ENCODE measurements at places on chromosomes 2 and 18.

GRCh38 chr2:2325516-2325915 lies 5.6 kb downstream of the MYT1L start:
- DNase-seq, result no peak

DNA sequence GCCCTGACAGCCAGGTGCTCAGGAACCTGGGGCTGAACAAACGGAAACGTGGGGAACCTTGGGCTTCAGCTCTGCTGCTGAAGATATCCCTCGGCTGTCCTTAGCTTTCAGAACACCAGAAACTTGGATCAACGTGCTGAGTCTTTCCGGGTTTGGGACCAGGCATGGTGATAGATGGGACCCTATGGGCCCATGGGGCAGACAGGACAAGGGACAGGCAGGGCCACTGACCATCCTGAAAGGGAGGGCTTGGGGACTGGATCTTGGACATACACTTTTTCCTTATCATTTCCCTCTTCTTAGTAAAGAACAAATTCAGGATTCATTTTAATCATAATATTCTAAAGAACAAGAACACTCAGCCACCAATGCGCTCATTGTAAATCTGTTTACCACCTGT lies 16.3 kb upstream of the HES6 start:
- no peak for DNase-seq

- no peak for DNase-seq
These were observed 45.7 kb upstream of the ASPRV1 start for GRCh38 chr2:70007151-70007550.

- peak; percentile 2 for DNase-seq
These were observed 6.5 kb downstream of the CNDP1 start for GRCh38 chr18:74540652-74541421.

DNA sequence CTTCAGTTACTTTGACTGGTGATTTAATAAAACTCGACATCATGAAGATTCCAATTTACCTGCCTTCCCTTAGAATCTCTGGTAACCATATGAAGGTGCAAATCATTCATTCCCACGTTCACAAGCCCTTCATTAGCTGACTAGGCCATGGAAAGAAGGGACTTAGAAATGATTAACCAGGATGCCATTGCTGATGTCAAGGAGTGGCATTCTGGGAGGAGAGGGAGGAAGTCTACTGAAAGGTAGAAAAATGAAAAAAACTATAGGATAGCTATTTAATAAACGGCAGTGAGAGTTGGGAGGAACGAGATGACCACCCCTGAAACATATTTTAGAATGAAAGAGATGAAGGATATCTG lies 1.4 kb downstream of the ATIC start:
- no peak for DNase-seq

DNA sequence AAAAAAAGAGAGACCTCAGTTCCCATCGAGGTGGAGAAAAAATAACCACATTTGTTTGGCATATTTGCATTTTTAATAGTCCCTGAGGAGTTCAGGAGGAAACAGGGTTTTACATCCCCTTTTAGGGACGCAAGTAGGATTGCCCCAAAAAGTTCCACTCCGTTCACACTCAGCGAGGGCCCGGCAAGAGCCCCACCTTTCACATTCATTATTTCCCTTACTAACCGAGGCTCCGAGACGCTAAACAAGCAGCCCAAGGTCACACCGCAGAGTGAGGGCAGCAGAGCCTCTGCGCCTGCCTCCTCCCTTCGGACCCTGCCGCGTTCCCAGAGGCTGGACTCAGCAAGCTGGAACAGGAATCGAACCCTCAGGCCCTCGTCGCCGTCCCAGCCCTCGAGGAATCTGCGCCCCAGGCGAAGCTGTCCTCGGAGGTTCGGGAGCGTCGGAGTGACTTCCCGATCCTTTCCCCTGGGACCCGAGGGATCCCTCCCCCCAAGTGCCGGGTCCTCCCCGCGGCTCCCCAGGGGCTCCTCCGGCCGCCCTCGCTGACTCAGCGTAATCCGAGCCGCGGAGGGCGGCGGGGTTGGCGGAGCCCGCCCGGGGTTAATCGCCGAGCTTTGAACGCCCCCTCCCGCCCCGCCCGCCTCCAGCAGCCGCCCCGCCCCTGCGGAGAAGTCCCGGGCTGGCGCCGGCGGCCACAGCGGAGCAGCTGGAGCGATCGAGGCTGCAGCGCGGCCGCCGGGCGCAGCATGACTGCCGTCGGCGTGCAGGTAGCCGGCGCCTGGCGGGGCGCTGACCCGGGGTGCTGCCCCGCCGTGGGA lies at the start of gene TMEM37:
Gene TMEM37 (plus strand): TSS at position 700 of the 821 bp plus-strand sequence. CDS start 50 bp downstream, at position 750.
- DNase-seq, result peak; percentile 94

DNA sequence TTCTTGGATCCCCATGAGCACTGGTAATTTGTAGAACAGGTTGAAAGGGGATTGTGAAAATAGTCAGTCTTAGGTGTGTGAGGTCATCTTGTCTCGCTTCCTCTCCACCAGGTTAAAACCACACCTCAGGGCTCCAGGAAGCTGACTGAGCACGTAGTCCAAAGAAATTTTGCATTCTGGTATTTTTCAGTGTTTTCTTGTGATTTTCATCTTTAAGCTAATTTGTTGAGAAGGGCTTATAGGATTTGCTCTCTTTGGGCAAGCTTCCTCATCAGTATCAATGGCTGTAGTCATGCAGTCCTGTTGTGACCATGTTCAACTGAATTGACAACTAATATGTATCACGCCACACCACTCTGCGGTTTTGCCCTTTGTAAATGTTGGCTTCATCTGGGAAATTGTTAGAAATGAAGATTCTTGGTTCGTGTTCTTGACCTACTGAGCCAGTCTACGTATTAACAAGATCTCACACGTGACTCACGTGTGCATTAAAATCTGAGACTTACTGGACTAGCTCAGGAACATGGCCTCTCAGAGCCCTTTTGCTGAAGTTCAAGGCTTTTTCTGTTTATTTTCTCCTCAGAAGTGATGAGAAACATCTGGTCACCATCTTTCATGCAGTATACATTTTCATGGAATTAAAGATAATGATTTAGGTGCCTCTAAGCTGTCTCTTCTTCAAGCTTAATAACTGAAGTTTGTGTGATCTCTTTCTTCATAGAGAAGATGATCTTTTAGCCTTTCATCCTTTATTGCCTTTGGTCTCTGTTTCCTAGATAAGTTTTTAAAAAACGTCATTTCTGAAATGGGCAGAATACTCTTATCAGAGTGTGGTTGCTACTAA lies 32.8 kb downstream of the FMNL2 start:
- DNase-seq, result no peak

DNA sequence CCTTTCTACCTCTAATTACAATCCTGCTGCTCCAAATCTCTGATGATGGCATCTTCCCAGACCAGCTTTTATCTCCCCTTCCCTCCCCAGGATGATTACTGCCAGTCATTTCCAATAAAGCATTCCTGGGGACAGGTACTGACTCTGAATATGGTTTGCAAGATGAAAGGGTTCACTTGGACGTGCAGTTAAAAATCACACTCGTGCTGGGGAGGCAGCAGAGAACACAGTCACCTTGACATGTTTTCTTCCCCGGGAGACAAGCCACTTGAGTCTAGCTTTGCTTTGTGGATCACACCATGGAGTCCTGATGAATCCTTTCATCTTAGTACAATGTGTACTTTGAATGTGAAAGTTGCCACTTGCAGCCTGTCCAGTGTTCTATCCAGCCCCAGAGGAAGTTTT lies 175.0 kb downstream of the ALPK2 start:
- DNase-seq, result no peak

DNA sequence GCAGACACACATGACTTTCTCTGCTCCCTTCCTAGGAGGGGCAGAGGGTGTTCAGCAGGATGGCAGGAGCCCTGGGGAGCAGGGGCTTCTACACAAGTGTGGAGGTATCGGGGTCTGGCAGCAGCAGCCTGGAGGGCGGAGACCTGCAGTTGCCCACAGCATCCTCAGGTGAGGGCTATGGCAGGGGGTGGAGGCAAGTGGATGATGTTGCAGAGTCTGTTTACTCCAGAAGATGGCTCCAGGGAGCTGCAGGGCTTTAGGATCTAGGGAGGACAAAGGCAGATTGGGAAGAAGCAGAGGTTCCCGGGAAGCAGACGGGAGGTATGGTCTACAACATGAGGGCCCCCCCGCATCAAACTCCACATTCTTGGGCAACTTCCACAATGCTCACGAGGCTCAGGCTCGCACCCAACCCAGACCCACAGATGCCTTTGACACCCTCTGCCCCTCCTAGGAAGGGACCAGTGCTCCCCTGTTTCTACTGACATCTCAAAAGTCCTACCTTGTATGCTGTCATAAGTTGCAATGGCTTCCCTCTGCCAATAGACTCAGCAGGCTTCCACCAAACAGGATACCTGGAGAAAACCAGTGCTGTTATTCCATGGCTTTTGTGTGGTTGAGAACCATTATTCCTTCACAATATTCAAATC lies 12.0 kb upstream of the ATP6V1C2 start:
- DNase-seq, result peak; percentile 65

GRCh38 chr2:9484533-9484932 lies 10.2 kb downstream of the IAH1 start:
- no peak for DNase-seq

DNA sequence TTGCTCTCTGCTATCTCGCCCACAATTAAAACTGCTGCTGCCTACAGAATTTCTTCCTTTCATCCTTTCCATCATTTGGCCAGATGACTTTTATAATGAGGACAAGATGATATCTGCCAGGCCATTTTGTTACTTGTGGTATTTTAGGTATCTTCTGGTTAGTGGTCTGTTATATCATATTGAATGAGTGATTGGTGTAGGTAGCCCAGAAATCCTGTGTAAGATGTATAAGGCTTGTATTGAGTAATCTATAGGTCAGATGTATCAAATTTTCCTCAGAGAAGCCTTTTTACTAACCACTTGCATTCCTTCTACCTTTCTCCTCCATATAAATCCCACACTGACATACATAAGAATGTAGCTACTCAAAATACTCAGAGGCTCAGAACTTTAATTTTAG lies 118.3 kb downstream of the UBR3 start:
- DNase-seq, result no peak

DNA sequence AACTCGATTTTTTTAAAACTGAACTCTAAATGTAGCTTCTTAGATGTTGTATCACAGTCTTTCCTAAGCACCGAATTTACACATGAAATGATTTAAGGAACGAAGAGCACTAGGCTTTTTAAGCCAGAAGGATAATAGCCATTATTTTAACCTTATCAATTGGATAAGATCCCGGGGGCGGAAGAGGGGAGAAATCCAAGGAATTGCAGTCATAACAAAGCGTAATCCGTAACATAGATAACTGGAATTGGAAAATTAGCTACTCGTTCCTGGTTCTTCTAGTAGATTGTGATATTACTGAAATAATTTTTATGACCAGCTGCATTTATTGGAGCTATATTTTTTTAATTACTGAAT lies 988 bp upstream of the KANSL1L start:
- no peak for DNase-seq

DNA sequence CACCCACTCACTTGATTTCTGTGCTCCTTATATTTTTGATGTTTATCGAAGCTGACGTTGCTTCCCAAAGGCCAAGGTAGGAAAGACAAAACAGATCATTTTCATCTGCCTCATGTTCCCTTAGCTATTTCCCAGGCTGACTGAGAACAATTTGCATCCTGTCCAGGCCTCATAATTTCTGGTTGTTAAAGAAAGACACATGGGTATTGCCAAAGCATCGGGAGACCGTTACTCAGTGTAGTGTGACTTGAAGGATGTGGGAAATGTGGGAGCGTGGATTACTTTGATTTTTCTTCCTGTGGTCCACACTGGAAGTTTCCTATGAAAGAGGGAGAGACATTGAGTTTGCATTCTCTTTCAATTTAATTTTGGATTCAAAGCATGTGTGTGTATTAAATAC lies 204.6 kb downstream of the TRIB2 start:
- no peak for DNase-seq

DNA sequence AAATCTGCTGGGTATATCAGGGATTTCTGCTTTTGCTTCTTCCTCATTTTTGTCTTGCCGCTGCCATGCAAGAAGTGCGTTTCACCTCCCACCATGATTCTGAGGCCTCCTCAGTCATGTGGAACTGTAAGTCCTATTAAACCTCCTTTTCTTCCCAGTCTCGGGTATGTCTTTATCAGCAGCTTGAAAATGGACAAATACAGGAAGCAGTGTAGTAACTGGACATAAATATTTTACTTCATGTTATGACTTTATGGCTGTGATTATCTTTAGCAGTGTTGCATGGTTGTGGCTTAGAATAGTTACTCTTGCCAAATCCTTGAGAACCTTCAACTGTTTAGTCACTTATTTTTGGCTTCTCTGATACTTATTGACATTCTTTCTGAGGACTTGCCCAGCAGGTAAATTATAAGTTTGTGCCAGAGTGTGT lies 66.2 kb upstream of the DLX2 start:
- no peak for DNase-seq

DNA sequence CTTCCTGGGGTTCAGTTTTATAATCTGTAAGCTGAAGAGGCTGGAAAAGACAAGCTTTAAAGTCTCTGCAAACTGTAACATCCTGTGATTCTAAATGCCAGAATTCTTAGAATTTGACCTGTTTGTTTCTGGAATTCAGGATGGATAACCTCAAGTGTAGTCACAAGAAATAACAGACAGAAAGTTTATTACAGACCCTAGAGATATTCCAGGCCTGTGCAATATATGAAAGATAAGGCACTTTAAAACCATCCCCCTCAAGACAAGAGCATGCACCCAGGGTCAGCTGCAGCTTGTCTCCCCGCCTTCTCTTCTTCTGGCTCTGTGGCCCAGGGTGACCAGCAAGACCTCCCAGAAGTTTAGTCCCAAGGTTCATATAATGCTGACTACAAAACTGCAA lies 298.7 kb upstream of the ACVR2A start:
- DNase-seq, result no peak

GRCh38 chr18:74273394-74273793 lies 18.4 kb downstream of the CYB5A start:
- no peak for DNase-seq

DNA sequence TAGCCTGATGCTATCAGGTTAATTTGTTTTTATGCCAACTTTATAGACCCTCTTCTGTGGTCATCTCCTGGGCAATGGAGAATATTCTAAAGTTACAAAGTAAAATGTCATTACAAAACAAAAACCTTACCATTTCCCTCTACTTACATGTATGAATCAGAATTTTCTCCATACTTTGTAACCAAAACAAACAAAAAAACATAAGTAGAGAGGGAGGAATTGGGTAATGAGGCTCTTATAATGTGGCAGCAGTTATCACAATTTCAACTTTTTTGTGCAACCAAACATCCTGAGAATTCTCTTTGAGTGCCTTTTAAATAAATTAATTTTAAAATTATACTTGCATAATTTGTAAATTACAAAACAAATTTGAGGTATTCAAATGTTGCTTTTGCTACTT lies 332.8 kb downstream of the TXNL1 start:
- no peak for DNase-seq

DNA sequence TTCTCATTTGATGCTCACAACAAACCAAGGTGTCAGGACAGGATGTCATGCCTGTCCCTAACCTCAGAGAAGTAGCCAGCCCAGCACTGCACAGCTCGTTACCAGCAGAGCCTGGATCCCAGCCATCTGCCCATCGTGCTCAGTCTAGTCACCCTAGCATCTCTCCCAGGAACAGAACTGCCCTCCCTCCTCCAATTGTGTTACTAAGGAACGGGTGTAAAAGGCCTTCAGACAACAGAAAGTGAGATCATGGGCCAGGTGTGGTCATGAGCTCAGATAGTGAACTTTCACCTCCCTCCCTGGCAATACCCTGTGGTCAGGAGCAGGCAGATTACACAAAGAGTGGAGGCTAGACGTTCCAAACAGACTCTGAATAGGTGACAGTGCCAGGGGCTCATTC lies 111.8 kb upstream of the PPP1CB start:
- no peak for DNase-seq

- DNase-seq, result peak; percentile 16
These were observed 5.1 kb upstream of the CETN1 start for GRCh38 chr18:574865-575645.

Data from iPS-NIHi11 (cell line).